ENCODE measurements at places on chromosomes 12 and 14. TPM values are rescaled to one million over a fixed set of nuclear protein-coding genes. Genes with fewer than 3 reads are reported as not detected.

- H3K27me3 ChIP-seq = no peaks in the 10 kb centered on the region
- H3K4me3 ChIP-seq = no peak overlapping the region
- peaks cover 21% of the 10 kb centered on the region for H3K4me1 ChIP-seq
- H3K36me3 ChIP-seq = no peaks in the 10 kb centered on the region
- H3K27ac ChIP-seq = no peak overlapping the region
Measured at GRCh38 chr14:89324501-89325298, 92.3 kb downstream of the FOXN3 start.

DNA sequence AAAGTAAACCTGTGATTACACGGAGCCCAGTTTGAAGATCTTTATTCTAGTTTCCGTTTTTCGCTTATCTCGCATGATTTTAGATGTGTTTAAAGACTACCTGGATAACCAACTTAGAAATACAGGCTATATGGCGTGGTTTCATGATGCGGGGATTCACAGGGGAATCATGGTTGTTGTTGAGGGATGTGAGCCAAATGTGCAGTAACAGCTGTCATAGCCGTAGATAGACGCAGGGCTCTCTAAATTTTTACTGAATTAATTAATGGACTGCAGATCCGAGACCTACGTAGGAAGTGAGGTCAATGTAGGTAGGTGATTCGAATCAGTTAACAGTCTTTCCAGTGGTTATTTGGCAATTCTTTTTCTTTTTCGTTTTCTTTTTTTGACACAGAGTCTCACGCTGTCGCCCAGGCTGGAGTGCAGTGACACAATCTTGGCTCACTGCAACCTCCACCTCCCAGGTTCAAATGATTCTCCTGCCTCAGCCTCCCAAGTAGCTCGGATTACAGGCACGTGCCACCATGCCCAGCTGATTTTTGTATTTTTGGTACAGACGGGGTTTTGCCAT is 144.9 kb upstream of the AMIGO2 start:
- H3K4me1 ChIP-seq = peaks cover 97% of the 10 kb centered on the region
- peaks cover 28% of the 10 kb centered on the region for H3K36me3 ChIP-seq
- H3K27me3 ChIP-seq = no peaks in the 10 kb centered on the region
- no peak overlapping the region for H3K27ac ChIP-seq
- peak; percentile 28 for DNase-seq

DNA sequence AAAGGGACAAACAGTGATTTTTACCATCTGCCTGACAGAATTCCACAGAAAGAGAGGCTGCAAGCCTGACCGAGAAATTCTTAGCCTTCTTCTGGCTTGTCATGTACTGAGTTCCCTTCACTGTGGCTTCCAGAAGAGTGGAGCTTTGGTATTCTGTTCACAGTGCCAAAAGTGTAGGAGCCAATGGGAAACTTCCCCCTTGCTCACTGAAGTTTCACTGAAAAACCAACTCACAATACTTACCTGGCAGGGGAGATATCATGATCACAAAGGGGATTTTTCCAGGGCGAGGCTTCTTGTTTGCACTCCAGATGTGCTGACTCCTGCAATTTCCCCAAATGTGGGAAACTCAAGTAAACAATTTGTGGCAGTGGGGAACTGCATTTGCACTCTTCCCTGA is 31.7 kb upstream of the MMP19 start:
- no peaks in the 10 kb centered on the region for H3K27me3 ChIP-seq
- no peak overlapping the region for H3K27ac ChIP-seq
- H3K4me1 ChIP-seq = no peaks in the 10 kb centered on the region
- H3K4me3 ChIP-seq = no peak overlapping the region
- no peaks in the 10 kb centered on the region for H3K36me3 ChIP-seq

DNA sequence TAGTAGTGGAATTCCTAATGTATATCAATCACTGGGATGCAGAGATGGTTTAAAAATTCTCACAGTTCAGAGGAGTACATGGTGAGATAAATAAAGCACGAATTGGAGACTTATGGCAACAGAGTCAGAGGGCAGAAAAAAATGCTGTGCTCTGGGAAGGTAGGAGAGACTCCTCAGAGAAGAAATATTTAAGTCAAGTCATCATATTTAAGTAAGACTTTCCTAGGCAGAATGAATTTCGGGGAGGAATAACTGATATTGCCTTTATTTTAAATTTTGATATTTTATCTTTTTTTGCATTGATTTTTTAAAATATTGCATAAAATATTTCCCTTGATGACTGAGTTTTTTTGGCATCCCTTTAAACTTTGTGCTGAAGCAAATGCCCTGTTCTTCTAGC is 67.4 kb downstream of the OTOGL start:
- no peaks in the 10 kb centered on the region for H3K27me3 ChIP-seq
- H3K36me3 ChIP-seq = no peaks in the 10 kb centered on the region
- no peaks in the 10 kb centered on the region for H3K4me1 ChIP-seq
- no peak for DNase-seq

GRCh38 chr12:102879-103168 is 36.3 kb downstream of the IQSEC3 start:
- H3K4me1 ChIP-seq = peaks cover 7% of the 10 kb centered on the region
- H3K27ac ChIP-seq = no peak overlapping the region
- DNase-seq = no peak
- no peak overlapping the region for H3K4me3 ChIP-seq
- no peaks in the 10 kb centered on the region for H3K36me3 ChIP-seq

- H3K36me3 ChIP-seq = no peaks in the 10 kb centered on the region
- H3K27ac ChIP-seq = no peak overlapping the region
- H3K4me3 ChIP-seq = peak overlapping the region; percentile 47
- H3K4me1 ChIP-seq = peaks cover 10% of the 10 kb centered on the region
- H3K27me3 ChIP-seq = peaks cover 15% of the 10 kb centered on the region
- no peak for DNase-seq
Measured at GRCh38 chr12:49967777-49968250, 4.9 kb upstream of the AQP6 start.

DNA sequence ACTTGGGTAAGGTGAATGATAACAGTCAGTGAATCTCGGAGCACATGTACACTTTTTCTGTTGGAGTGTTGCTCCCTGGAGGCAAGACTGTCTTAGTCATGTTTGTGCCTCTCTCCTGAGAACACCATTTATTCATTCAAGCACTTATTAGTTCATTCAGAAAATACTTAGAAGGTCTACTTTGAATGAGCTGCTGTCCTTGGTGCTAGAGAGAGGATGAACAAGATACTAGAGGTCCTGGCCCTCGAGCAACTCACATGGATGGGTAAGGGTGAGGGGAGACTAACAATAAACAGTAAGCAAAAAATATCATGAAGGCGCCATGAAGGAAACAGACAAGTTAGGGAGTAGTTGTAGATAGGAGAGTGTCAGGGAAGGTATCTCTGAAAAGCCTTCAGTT is 17.1 kb upstream of the SAMD4A start:
- H3K27ac ChIP-seq = no peak overlapping the region
- no peaks in the 10 kb centered on the region for H3K4me1 ChIP-seq
- H3K36me3 ChIP-seq = no peaks in the 10 kb centered on the region
- H3K4me3 ChIP-seq = no peak overlapping the region
- H3K27me3 ChIP-seq = no peaks in the 10 kb centered on the region

GRCh38 chr14:36183402-36183801 is 6.9 kb upstream of the PTCSC3 start:
- no peak for DNase-seq
- no peak overlapping the region for H3K27ac ChIP-seq
- H3K4me1 ChIP-seq = no peaks in the 10 kb centered on the region
- no peak overlapping the region for H3K4me3 ChIP-seq

DNA sequence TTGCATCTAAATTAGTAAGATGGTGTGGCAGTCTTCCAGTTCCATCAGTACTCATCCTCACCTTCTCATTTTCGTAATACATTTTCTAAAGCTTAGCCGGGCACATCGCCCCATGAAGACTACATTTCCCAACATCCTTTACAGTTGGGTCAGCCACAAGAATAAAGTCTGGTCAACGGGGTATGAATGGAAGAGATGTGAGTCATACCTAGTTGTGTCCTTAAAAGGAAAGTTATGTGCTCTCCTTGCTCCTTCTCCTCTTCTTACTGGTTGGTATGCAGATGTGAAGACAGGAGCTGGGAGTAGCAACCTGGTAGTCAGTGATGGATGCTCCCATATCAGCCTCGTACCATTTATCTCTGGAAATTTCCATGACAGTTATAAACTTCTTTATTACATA is 35.9 kb upstream of the EGLN3 start:
- no peak overlapping the region for H3K27ac ChIP-seq
- DNase-seq = no peak
- H3K27me3 ChIP-seq = no peaks in the 10 kb centered on the region
- no peak overlapping the region for H3K4me3 ChIP-seq

DNA sequence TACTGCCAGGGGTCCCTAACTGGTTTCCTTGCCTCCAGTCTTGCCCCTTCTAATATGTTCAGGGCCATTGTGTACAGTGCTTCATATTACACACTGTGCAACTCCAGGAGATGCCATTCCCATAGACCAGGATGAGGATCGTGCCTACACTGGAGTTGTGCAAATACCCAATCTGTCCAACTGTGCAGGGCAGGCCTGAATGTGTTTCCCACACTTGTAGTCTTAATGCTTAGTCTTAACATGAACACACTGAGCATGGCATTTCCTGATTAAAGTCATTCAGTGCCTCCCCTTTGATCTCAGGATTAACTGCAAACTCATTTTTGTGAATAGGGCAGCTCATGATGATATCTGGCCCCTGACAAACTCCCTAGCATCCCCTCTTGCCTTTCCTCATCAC is 165.5 kb downstream of the TTC8 start:
- no peaks in the 10 kb centered on the region for H3K36me3 ChIP-seq
- no peak overlapping the region for H3K4me3 ChIP-seq
- no peaks in the 10 kb centered on the region for H3K27me3 ChIP-seq
- no peaks in the 10 kb centered on the region for H3K4me1 ChIP-seq
- H3K27ac ChIP-seq = no peak overlapping the region
- DNase-seq = no peak

- no peaks in the 10 kb centered on the region for H3K4me1 ChIP-seq
- H3K36me3 ChIP-seq = no peaks in the 10 kb centered on the region
- H3K27me3 ChIP-seq = no peaks in the 10 kb centered on the region
- no peak for DNase-seq
Measured at GRCh38 chr12:111304642-111305071, 64.2 kb downstream of the PHETA1 start.

DNA sequence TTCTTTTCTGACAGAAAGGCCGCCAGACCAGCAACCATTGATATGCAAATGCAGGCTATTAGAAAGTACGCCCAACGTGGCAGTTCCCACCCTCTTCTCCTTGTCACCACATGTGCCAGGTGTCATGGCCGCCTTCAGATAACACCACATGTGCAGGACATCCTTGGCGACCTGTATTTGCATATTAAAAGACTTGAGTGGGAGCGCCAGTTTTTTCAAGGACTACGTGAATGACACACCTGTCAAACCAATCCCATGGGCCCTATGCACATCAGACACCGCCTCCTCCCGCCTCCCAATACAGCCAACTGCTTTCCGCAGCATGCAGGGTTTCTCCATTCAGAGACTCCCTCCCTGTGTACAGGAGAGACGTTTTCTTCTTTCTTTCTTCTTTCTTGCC is 318.6 kb upstream of the FAR2 start:
- H3K27me3 ChIP-seq = no peaks in the 10 kb centered on the region
- H3K4me3 ChIP-seq = no peak overlapping the region
- no peak overlapping the region for H3K27ac ChIP-seq
- no peak for DNase-seq

GRCh38 chr14:106318700-106319099 is 792.3 kb downstream of the TMEM121 start:
- no peaks in the 10 kb centered on the region for H3K4me1 ChIP-seq
- H3K4me3 ChIP-seq = no peak overlapping the region
- H3K36me3 ChIP-seq = no peaks in the 10 kb centered on the region
- H3K27me3 ChIP-seq = peaks cover 13% of the 10 kb centered on the region

DNA sequence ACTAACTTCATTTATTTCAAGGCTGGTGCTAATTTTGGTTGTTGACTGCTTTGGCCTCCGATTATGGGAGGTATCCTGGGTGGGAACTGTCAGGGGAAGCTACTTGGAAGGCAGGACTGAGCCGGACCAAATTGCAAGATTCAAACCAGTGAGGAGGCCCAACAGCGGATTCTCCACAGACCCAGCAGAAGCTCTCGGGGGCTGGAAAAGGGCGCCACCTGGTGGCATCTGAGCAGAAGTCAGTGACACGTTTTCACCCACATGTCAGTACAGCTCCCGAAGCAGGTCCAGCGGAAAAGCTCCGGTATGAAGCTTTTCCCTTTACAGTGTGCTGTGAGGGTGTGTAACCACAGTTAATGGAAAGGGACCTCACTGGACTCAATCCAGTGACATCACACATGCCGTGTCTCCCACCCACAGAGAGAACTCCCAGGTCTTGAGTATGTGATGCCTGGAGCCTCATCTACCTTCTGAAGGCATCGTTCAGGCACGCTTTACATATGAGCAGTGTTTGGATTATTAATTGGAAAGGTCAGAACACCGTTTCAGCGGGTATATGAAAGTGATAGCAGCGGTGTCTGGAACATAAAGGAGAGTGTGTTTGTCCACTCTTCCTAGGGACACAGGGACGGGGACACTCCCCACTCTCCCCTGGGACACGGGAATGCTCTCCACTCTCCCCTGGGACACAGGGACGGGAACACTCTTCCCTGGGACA is 3.6 kb upstream of the P2RX2 start:
- peak; percentile 74 for DNase-seq
- peaks cover 23% of the 10 kb centered on the region for H3K27me3 ChIP-seq
- H3K36me3 ChIP-seq = no peaks in the 10 kb centered on the region
- H3K4me3 ChIP-seq = no peak overlapping the region
- no peaks in the 10 kb centered on the region for H3K4me1 ChIP-seq
- no peak overlapping the region for H3K27ac ChIP-seq

GRCh38 chr12:125966641-125967040 is 901.4 kb downstream of the AACS start:
- no peaks in the 10 kb centered on the region for H3K27me3 ChIP-seq
- no peak overlapping the region for H3K27ac ChIP-seq
- H3K4me1 ChIP-seq = no peaks in the 10 kb centered on the region
- DNase-seq = no peak

GRCh38 chr14:44613061-44613712 is 106.1 kb upstream of the FSCB start:
- no peaks in the 10 kb centered on the region for H3K27me3 ChIP-seq

GRCh38 chr12:57619434-57620244 is 8.4 kb downstream of the ARHGEF25 start:
- peaks cover 29% of the 10 kb centered on the region for H3K4me1 ChIP-seq
- no peak for DNase-seq
- H3K36me3 ChIP-seq = no peaks in the 10 kb centered on the region
- peaks cover 58% of the 10 kb centered on the region for H3K27me3 ChIP-seq
- H3K4me3 ChIP-seq = no peak overlapping the region

- H3K27me3 ChIP-seq = no peaks in the 10 kb centered on the region
- DNase-seq = no peak
- no peaks in the 10 kb centered on the region for H3K36me3 ChIP-seq
Measured at GRCh38 chr14:68594737-68595380, 198.0 kb downstream of the ZFP36L1 start.

DNA sequence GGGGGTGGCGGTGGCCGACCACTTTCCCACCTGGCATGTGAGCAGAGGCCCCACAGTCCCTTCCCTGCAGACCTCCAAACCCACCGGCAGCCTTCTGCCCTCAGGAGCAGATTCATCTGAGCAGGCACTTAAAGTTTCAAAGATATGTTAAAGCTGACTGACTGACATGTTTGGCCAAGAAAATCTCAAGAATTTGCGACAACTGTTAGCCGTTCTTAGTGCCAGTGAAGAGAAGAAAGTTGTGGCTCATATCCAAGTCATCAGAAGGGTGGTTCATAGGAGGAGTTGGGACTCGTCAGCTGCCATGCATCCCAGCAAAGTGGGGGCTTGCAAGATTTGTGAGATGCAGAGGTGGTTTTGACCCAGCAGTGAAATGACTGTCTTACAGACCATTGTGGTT is 27.2 kb downstream of the ELK3 start:
- no peaks in the 10 kb centered on the region for H3K27me3 ChIP-seq
- peaks cover 23% of the 10 kb centered on the region for H3K4me1 ChIP-seq
- no peak for DNase-seq

MSI1 gene
- total RNA-seq = not detected

OR6S1 gene
- not detected for total RNA-seq

PHC1 gene
- total RNA-seq = 52.4 TPM

CLEC12A gene
- total RNA-seq = not detected

SAMD15 gene
- 0.11 TPM for total RNA-seq

MGP gene
- not detected for total RNA-seq

All from CD4-positive, alpha-beta memory T cell (primary cell).